ENCODE measurements at places on chromosomes 5 and 9.

- DNase-seq: no peak
Measured at GRCh38 chr5:34869256-34869655, 30.3 kb downstream of the TTC23L start.

- no peak for DNase-seq
Measured at GRCh38 chr9:132760057-132760456, 89.8 kb downstream of the GTF3C4 start.

DNA sequence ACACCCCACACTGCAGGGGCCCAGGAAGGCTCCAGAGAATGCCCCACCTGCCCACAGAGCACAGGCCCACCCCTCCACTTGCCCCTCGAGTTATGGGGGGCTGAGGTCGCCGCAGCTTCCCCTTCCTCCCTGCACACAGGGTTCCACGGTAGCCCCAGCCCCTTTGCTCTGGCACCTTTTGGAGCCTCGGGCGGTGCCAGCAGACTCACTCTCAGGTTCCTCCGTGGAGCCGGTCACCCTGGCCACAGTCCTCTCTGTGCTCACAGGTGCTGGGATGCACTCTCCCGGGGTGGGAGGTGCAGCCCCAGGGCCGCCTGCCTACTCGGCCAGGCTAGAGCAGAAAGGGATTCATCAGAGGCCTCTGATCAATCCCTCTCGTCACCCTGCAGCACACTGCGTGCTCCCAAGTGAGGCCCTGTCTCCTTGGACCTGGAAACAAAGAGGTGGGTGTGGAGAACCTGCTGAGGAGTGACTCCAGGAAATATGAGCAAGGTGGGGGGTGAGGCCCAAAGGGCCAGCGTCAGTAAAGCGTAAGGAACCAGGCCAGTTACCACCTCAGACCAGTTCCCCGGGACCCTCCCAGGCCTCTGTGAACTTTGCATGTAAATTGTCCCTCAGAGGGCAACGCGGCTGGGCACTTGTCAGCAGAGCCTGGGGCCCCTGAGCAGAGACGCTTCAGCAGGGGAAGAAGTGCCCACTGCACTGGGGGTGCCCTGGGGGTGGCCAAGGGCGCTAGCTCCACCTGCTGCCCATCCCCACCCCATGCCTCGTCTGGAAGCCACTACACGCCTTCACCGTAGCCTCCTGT, 167.8 kb downstream of the OLFM1 start:
- no peak for DNase-seq

- DNase-seq: no peak
Measured at GRCh38 chr9:10443181-10443867, 169.5 kb downstream of the PTPRD start.

DNA sequence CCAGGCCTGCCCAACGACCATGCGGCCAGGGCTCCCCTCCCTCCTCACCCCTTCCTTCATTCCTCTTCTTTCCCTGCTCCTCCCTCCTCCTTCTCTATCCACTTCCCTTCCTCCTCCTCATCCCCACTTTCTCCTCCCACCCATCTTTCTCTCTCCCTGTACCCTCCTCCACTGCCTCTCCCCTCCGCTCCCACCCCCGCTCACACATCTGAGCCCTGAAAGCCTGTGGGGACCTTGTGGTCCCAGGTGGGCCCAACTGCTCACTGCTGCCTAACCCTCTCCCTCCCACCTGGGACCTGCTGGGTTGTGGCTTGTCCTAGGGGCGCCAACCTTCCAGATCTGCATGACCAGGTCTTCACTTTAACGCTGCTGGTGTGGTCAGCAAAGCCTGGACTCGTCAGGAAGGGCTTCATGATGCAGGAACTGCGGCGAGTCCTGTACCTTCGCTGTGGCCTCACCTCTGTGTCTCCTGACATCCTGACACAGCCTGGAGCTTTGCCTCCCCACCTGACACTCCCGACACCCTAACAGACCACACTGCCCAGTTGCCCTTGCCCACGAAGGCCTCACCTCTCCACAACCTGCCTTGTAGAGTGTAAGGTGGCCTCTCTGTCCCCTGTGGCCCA, 34.6 kb downstream of the C5orf15 start:
- DNase-seq: no peak

- DNase-seq: no peak
Measured at GRCh38 chr5:67052034-67052433, 144.6 kb downstream of the CD180 start.

All from stimulated activated CD4-positive, alpha-beta T cell treated with anti-CD3 and anti-CD28 coated beads, Interleukin-15, amount 100 ng/mL, for 24 hours (primary cell).